Cardiac fibroblast (primary cell): ENCODE measurements at places on chromosomes 6 and 20.

- DNase-seq: peak; percentile 91
These were observed 38.0 kb upstream of the TOP1 start for GRCh38 chr20:40990542-40991120.

DNA sequence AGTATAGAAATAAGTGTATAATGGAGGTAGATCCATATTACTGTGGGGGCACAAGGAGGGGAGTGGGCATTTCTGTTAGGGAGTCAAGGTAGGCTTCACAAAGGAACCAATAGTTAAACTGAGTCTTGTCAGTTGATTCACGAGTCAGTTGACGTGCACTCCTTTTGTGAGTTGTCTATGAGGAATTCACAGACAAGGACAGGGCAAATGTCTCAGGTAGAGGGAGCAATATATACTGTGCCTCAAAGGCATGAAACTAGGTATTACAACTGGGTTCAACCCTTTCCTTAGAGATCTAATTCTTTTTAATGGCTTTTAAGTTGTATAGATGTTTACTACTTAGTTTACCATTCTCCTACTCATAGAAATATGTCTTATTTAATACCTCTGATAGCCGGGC lies 11.0 kb downstream of the TMEM14C start:
- no peak for DNase-seq

- DNase-seq: no peak
These were observed 17.8 kb downstream of the STX16 start for GRCh38 chr20:58668901-58669286.

DNA sequence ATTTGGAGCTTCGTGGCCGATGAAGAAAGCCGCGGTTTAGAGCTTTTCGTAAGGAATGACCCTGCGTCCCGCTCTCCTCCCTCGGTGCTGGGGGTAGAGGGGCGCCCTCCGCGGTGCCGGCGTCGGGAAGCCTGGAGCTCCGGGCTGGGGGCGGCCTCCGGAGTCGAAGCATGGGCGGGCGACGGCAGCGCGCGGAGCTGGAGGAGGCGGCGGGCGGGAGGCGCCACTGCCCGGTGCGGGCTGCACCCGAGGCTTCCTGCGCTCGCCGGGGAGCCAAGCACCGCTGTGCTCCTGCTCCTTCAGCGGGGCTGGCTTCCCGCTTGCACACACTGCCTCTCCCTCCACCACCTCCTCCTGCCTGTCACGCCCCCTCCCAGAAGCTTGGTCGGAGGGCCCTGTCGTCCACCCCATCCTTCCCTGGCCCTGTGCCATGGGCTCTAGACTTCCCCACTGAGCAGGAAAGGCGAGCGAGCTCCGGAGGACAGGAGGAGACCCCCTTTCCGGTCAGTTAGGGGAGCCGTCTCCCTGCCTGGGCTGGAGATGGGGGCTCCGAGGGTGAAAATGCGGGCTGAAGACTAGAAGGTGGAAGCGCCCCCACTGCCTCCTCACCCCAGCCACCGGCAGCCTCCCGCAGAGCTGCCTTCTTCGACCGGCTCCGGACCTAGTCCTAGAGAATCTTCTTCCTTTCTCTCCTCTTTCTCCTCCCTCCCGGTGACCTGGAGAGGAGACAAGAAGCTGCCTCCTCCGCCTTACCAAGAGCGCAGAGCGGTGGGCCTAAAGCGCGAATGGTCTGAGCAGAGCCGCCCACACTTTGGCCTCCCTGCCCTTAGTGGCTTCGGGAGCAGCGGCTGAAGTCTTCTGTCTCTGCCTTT lies 1.8 kb downstream of the CDH4 start:
- DNase-seq: peak; percentile 22

DNA sequence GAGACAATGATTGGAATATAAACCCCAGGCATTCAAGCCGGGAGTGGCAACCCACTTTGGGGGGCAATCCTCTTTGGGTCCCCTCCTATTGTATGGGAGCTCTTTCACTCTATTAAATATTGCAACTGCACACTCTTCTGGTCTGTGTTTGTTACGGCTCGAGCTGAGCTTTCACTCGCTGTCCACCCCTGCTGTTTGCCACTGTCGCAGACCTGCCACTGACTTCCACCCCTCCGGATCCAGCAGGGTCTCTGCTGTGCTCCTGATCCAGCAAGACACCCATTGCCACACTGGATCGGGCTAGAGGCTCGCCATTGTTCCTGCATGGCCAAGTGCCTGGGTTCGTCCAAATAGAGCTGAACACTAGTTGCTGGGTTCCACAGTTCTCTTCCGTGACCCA lies 222.8 kb upstream of the MANEA start:
- no peak for DNase-seq

GRCh38 chr6:47521961-47522360 lies 44.4 kb downstream of the CD2AP start:
- no peak for DNase-seq

GRCh38 chr20:973785-974194 lies 28.3 kb downstream of the RSPO4 start:
- peak; percentile 58 for DNase-seq

GRCh38 chr6:163945808-163946207 lies 531.3 kb downstream of the QKI start:
- DNase-seq: no peak

DNA sequence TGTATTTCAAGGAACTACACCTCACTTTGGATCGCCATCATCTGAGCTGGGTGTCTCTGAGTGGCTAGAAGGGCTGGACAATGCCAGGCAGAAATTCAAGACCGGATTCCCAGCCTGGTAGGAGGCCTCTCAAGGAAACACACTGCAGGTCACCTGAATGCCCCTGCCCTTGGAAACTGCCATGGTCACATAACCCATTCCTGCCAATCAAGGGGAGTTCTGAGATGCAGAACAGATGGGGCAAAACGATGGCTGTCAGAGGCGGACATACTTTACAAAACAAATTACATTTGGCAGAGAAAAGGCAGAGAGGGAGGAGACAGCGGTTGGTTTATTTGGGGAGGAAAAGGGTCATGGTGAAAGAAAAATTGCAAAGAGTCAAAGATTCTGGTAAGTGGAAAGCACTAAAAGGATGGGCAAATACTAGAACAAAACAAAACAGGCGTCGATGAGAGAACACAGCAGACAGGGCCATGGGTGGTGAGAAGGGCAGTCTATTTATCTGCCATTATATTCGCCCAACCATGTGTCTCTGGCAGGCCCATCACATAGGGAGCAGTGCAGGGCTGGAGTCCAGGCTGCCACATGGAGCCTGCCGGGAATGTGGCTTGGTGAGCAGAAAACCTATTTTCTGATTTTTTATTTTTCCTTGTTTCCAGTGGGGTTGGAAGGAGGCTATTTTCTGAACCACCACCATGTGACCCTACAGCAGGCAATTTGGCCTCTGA lies 13.5 kb downstream of the BEND3 start:
- no peak for DNase-seq

DNA sequence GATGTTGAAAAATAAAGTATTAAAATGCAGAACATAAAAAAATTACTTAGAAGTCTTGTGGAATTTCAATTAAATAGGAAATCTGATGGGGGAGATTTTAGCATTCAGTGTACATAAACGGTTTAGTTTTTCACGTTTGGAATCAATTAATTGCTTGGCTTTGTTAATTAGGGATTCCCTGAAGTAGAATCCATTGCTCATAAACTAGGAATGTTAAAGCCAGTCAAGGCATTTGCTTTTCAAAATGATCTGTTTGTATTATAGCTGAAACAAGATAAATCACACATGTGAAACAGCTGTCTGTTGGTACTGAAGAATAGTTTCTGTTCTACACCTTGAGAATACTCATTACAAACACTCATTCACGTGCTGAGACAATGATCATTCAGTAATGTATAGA lies 297.9 kb downstream of the TBC1D7 start:
- DNase-seq: no peak

- no peak for DNase-seq
These were observed 36.5 kb downstream of the ENPP1 start for GRCh38 chr6:131844243-131844841.

DNA sequence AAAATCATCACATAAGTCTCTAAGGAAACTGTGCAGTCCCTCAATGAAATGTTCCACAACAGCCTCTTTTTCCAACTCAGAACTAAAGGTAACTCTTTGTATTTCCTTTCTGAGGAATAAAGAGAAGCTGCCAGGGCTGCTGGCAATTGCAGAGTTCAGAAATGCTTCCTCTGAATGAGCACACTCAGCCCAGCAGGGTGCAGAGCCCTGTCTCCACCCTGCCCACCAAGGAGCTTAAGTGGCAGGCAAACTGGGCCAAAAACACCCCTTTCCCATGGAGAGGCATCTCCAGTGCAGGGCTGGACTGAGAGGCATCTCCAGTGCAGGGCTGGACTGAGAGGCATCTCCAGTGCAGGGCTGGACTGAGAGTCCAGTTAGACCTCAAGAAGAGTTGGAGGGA lies 255.4 kb downstream of the GMPR start:
- no peak for DNase-seq
